ENCODE measurements at places on chromosomes 11 and 22.

DNA sequence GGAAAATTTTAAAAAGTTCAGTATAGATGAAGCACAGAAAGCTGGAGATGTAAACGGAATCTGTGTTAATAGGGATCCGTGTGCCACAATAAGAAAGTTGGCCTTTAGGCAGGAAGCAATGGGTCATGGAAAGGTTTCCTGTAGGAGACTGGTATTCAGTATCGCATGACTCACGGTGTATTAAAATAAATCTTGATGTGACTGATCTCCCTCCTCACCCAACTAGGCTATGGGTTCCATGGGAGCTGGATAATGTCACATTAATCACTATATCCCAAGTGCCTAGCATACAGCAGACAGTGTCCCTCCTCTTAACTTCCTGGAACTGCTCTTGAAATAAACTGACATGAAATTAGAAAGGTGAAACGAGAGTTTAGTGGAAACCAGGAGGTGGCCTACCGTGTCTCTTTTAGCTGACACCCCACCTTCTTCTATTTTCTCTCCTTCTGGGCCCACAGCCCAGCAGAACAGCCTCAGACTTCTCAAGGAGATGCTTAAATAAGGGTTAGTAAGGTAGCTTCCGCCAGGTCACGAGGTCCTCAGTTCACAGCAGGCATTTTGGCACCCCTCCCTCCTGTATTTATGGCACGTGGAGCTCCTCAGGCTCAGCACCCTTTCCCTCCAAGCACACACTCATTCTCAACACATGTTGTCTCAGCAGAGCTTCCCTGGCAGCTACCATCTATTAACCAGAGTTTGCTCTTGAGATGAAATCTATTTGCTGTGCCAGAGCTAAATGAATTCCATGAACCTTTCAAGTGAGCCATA lies 118.8 kb downstream of the NXPE2 start:
- peak; percentile 81 for DNase-seq

GRCh38 chr11:15901790-15902189 lies 454.6 kb downstream of the SOX6 start:
- no peak for DNase-seq

- DNase-seq, result no peak
Measured at GRCh38 chr11:123585206-123585605, 69.2 kb downstream of the SCN3B start.

DNA sequence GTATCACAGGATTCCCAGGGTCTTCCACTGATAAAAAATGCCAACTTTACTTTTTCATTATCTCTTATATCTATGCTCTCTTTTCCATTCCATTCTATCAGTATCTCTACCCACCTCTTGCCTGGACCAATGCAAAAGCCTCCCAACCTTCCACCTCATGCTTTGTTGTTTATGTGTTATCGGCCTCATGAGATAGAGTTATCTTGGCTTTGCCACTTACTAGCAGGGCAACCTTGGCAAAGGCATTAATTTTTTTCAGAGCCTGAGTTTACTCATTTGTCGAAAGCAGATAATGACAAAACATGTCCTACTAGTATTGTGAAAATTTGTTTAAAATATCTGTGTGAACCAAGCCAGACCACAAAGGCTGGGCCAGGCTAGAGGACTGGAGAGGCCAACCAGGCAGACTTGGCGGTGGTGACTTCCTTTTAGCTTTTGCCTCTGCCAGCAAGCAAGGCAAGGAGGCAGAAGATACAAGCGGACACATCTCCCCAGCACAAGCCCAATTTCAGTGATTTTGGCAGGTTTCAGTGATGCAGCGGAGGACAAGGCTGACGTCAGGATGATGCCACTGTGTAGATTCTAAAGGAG lies 106.9 kb downstream of the ADAMTS15 start:
- no peak for DNase-seq

DNA sequence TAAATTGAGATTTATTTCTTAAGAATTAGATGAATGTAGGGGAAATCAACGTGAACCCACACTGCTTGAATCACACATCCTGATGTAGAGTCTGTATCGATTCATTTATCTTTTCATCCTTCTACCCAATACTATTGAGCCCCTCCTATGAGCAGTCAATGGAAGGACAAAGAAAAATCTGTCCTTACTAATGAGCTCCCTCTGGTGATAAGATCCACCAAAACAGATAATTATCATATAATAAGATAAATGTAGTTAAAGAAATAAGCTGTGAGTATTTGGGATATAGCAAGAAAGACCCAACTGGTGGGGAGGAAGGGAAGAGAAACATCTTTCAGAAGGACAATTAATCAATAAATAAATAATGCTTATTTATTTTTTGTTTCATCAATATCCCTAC lies 385.1 kb upstream of the CCDC90B start:
- no peak for DNase-seq

DNA sequence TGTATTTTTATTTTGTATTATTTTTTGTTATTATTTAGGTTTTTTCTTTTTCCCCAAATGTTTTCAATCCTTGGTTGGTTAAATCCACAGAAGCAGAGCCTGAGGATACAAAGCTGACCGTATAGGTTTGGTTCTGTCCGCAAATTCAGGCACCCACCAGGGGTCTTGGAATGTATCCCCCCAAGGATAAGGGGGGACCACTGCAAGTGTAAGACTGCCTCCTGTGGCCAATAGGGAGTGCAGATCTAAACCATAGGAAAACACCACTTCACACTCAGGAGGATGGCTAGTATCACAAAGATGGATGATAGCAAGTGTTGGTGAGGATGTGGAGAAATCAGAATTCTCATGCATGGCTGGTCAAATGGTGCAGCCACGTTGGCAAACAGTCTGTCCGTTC lies 20.0 kb downstream of the CPT1A start:
- DNase-seq, result no peak

- no peak for DNase-seq
Measured at GRCh38 chr11:83951521-83951920, 665.4 kb upstream of the CCDC90B start.

- no peak for DNase-seq
Measured at GRCh38 chr11:121512468-121513465, 60.0 kb upstream of the SORL1-AS1 start.

DNA sequence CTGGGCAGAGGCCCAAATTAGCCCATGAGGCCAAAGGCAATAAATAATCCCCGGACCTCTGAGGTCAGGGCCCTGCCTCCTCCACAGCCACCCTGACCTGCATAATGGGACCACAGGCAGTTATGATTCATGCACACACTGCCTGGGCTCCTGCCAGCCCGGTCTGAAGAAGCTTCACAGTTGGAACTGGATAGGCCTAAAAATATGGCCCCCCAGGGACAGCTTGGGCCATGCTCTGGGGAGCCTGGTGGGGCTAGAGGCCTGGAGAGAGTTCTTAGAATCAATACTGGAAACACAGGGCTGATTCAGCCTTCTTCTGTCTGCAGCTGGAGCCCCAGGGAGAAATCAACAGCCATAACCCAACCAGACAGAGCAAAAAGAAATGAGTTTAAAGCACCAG lies 112.8 kb upstream of the CADM1 start:
- DNase-seq, result peak; percentile 96

GRCh38 chr11:74005721-74006517 lies 3.0 kb downstream of the UCP3 start:
- DNase-seq, result no peak

DNA sequence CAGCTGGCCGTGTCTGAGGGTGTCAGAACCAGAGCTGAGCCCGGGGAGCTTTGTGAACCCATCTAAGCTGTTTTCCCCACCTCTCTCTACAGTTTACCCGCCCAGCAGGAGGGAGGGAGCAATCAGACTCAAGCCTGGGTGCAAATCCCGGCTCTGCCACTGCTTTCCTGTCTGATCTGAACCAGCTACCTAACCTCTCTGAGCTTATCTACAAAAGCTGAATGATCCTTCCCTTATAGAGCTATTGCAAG lies 252 bp downstream of the APOL2 start:
- DNase-seq, result no peak

DNA sequence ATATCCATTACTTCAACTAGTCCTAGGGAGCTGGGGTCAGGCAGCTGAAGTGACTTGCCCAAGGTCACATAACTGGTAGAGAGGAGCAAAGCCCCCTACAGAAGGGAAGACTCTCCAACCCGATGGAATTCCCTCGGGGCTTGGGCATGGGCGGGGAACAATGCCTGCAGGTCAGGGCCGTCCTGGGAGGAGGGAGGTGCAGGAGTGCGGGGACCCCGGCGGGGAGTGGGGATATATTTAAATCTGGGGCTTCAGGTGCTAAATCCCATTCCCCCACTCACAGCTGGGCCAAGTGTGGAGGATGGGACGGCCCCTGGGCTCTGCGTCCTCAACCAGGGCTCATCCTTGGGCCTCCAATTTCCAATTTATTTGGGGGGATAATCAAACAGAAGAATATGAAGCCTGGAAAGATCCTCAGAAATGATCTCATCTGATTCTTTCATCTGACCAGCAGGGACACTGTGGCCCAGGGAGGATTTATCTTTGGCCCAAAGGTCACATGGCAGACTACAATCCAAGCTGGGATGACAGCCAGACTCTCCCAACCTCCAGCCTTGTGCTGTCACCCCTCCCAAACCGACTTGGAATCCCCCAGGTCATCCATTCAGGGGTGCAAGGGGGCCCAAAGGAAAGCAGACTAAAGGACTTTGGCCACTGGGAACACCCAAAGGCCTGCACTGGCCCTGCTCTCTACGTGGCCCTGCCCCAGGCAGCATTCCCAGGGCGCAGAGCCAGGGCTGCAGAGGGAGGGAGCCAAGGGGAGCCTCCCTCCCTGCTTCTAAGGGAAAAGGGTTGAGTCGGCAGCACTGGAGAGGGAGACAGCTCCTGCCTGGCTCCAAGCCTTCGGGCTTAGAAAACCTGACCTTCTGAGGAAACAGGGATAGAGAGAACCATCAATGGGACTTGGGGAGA lies 8.7 kb upstream of the C1QTNF6 start:
- DNase-seq, result peak; percentile 77

DNA sequence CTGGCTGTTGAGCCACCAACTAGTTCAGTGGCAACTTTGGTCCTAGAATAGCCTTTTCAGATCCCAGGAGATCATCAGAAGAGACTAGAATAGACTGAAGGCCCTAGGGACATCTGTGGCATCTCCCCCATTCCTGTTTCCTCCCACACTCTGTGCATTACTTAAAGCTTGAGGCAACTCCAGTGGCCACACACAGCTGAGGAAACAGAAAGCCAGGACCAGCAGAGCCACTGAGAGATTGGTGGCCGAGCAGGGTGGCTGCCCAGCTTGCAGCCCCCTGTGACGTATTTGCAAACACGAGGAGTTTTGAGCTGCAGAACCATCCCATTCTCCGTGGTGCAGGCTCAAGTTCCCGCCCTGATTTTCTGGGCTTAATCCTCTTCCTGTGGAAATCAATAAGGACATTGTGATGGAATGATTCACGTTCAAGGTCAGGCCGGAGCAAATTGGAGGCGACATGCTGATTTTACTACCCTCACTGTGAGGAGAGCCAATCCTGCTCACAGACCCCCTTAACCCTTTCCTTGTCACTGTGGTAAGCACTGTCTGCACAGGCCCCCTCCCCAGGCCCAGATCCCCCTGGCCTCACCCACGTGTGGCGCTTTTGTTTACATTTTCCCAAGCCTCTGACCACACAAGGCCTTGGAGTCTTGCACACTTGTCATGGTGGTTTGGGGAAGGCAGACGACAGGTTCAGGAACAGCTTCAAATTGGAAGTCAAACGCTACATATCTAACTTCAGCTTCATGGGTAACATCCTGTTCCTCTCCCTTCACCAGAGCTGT lies 69.1 kb upstream of the MYOD1 start:
- peak; percentile 25 for DNase-seq

- DNase-seq, result peak; percentile 90
Measured at GRCh38 chr11:102603091-102603490, 22.0 kb downstream of the MMP20 start.

GRCh38 chr22:23796461-23796860 lies 9.7 kb downstream of the SMARCB1 start:
- no peak for DNase-seq

- DNase-seq, result peak; percentile 27
Measured at GRCh38 chr11:75534259-75535069, 8.7 kb upstream of the GDPD5 start.

- no peak for DNase-seq
Measured at GRCh38 chr22:21016644-21017420, 1.9 kb downstream of the P2RX6 start.

DNA sequence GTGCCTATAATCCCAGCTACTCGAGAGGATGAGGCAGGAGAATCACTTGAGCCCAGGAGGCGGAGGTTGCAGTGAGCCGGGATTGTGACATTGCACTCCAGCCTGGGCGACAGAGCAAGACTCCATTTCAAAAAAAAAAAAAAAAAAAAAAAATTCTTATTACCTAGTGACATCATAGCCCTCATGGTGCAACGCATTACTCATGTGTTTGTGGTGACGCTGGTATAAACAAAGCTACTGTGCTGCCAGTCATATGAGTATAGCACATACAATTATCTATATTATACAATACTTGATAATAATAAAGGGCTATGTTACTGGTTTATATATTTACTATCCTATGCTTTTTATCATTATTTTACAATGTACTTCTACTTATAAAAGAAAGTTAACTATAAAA lies 41.2 kb downstream of the OR2AT4 start:
- no peak for DNase-seq

- DNase-seq, result no peak
Measured at GRCh38 chr11:86175626-86176025, 68.9 kb upstream of the EED start.

DNA sequence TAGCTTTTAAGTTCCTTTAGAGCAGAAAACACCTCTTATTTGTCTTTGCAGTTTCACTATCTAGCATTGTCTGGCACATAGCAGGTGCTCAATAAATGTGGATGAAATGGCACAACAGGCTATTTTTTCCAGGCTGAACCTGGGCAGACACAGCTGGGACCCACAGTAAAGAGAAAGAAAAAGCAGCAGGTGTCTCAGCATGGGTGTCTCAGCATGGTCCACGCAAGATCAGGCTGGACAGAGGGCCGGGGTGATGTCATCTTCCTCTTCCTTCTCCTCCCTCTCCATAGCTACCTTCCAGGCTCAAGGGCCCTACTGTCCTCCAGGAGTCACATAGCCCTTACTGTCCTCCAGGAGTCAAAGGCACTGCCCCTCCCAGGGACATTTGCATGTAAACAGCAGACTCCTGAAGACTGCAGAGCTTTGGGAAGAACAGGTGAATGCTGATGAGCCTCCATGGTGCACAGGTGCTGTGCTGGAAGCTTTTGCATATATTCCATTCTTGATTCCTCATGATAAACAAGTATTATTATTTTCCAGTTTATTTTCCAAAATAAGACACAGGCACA lies 65.2 kb downstream of the DSCAML1 start:
- no peak for DNase-seq

GRCh38 chr11:130159657-130160497 lies at the start of gene ST14:
ST14 (plus strand) TSS chr11:130159782; CDS start chr11:130159980, 198 bp downstream.
- no peak for DNase-seq
